ENCODE measurements at places on chromosomes 5 and 9. TPM values are rescaled to one million over a fixed set of nuclear protein-coding genes. Genes with fewer than 3 reads are reported as not detected.

DNA sequence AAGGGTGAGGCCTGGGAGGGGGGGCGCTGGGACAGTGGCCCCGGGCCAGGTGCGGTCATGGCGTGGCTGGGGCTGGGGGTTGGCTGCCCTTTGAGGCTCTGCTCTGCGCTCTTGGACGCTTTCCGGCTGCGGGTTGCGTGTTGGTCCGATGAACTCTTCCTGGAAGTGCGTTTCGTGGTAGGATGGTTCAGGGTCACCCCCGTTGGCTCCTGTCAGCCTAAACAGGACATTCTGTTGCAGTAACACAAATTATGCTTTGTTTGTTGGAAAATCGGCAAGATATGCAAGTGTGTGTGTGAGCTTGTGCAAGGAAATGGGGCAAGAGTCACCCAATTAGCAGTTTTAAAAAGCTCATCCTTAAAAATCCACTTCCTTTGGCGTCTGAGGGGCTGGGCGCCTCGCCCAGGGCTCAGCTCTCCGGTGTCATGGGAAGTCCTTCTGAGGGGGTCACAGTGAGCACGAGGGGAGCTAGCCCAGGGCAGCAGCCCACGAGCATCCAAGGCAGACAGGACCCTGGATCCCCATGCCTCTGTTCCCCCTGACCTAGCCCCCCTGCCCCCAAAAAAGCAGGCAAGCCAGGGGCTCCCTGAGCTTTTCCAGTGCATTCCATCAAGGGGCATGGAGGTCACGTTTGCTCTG lies 22.2 kb upstream of the RNU6ATAC start:
- peak; percentile 45 for DNase-seq
- peaks cover 26% of the 10 kb centered on the region for H3K4me1 ChIP-seq
- H3K36me3 ChIP-seq, result no peaks in the 10 kb centered on the region
- H3K27me3 ChIP-seq, result no peaks in the 10 kb centered on the region

DNA sequence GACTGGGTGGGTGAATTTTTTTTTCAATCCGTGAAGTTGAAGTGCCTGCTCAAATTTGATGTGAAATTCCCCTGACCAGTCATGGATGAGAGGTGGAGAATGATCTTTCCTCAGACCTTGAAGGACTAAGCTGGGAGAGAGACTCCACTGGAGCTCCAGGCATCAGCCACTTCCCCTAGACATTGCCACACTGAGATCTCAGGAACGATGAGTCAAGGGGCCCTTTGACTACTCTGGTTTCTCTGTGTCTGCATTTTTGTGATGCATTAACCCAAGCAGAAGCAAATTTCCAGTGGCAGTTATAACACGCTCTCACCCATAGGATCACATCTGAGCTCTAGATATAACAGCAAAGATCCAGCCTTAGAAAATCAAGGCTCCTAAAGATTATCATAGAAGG lies 171.2 kb upstream of the KIF2A start:
- no peaks in the 10 kb centered on the region for H3K36me3 ChIP-seq
- H3K27me3 ChIP-seq, result peaks cover 6% of the 10 kb centered on the region
- no peak for DNase-seq
- no peak overlapping the region for H3K4me3 ChIP-seq
- no peaks in the 10 kb centered on the region for H3K4me1 ChIP-seq

DNA sequence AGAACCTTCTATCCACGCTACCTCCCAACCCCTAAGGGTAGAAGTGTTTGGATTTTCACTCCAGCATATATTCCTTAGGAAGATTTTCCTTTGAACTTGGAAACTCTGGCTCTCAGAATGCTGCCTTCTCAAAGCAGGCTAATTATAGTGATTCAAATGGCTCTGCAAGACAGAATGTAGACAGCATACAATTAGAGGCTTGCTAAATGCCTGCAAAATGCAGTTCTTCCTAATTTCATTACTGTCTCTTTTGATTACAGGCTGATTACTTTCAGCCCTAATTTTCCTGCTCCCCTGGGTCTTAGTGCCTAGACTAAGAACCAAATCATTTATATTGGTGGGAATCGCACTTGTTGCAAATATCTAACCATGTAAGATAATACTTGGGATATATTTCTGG lies 50.8 kb downstream of the ANKDD1B start:
- no peak overlapping the region for H3K4me3 ChIP-seq
- DNase-seq, result no peak
- H3K4me1 ChIP-seq, result no peaks in the 10 kb centered on the region
- peaks cover 5% of the 10 kb centered on the region for H3K27me3 ChIP-seq
- H3K27ac ChIP-seq, result no peak overlapping the region
- no peaks in the 10 kb centered on the region for H3K36me3 ChIP-seq

GRCh38 chr5:56501781-56502557 lies 268.8 kb upstream of the ANKRD55 start:
- H3K4me1 ChIP-seq, result no peaks in the 10 kb centered on the region
- DNase-seq, result no peak

GRCh38 chr9:73118286-73118685 lies 33.4 kb upstream of the ANXA1 start:
- no peak overlapping the region for H3K4me3 ChIP-seq
- no peak for DNase-seq
- H3K4me1 ChIP-seq, result peaks cover 13% of the 10 kb centered on the region

DNA sequence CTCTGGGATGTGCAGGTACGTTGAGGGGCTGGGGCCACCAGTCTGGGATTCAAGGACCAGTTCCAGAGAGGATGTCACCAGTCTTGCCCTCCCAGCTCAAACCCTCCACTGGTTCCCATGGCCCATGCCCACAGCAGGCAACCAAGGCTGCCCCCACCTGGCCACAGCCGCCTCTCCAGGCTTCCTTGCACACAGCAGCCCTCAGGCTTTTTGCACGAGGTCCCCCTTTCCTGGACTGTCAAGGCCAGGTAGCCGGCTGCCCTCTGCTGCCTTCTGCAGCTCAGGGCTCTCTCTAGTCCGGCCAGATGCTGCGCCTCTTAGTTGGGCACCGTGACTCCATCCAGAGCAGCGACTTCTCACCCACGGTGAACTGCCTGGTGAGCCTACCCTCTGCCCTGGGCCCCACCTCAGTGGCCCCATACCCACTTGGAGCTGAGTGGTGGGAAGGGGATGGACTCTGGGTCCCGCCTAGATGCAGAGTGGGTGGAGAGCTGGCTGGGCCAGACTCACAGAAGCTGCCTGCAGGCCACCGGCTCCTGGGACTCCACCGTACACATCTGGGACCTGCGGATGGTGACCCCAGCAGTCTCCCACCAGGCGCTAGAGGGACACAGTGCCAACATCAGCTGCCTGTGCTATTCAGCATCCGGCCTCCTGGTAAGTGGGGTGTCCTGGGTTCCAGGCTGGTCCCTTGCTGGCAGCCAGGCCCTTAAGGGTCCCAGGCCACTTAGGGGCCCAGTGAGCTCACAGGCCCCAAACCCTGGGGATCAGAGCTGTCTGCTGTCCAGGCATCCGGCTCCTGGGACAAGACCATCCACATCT lies 2.9 kb downstream of the WDR38 start:
- H3K27me3 ChIP-seq, result peaks cover under 1% of the 10 kb centered on the region
- no peak overlapping the region for H3K27ac ChIP-seq
- peaks cover 35% of the 10 kb centered on the region for H3K4me1 ChIP-seq
- H3K36me3 ChIP-seq, result peaks cover 44% of the 10 kb centered on the region
- no peak for DNase-seq
- H3K4me3 ChIP-seq, result no peak overlapping the region

TTC23L gene
- polyA plus RNA-seq, result not detected

PCDHGA8 gene
- not detected for polyA plus RNA-seq

TAF11L9 gene
- not detected for polyA plus RNA-seq

All from naive thymus-derived CD8-positive, alpha-beta T cell (primary cell).